ENCODE measurements at places on chromosomes 12 and 14. TPM values are rescaled to one million over a fixed set of nuclear protein-coding genes. Genes with fewer than 3 reads are reported as not detected.

The PDZRN4 gene
- 6.1 TPM for total RNA-seq

The TEX52 gene
- not detected for total RNA-seq

The BCL2L2 gene
- 50.6 TPM for total RNA-seq

The TSPAN8 gene
- total RNA-seq = 12.8 TPM

The SYNDIG1L gene
- 3.1 TPM for total RNA-seq

The KLRC3 gene
- total RNA-seq = 0.68 TPM

The SRRM4 gene
- 0.21 TPM for total RNA-seq

The KIF26A gene
- 3.9 TPM for total RNA-seq

The CD4 gene
- total RNA-seq = 22.3 TPM

The RHOJ gene
- total RNA-seq = 23.4 TPM

The WSCD2 gene
- 3.3 TPM for total RNA-seq
